Activated effector memory CD4-positive, alpha-beta T cell treated with Interleukin-2 at 50 U/mL for 16 hours (primary cell): ENCODE measurements at places on chromosomes 2 and 18.

DNA sequence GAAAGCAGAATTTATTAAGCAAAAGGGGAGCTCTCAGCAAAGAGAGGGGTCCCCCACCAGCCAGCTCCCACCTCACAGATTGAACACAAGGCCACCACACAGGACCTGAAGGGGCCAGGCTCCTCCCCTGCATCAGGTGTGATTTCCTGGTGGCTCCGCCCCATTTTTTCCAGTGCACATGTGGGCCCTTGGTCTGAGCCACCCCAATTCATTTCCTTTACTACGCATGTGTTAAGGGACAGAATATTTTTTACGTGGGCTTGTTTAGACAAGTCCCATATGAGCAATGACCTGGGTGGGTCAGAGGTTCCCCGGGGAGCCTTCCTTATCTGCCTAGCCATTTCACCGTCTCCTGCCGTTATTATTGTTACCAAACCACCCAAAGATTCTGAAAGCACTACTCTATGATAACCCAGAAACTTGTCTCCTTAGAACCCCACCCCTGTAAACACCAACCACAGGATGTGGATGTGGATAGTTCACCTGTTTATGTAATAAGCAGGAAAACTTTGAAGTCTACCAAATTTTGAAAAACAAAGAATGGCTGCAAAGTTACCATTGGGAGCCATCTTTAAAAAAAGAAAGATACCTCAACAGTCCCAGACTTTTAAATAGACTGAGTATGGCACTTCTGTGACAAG lies 191.7 kb downstream of the CD226 start:
- no peak for DNase-seq

DNA sequence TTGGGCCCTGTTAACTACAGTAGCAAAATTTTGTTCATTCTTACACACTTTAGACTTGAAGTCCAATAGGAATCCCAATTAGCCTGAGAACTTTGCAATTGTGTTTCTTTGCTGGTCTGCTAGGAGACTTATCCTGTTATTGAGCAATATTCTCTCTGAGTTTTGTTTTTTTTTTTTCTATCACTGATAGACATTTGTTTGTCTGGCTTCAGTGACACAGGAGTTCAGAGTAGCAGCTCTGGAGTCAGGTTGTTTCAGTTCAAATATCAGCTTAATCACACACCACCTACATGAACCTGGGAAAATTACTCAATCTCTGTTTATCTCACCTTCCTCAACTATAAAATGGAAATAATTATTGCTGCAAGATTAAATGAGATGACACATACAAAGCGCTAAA lies 360.2 kb upstream of the POU3F3 start:
- no peak for DNase-seq

GRCh38 chr2:65215946-65216345 lies 11.7 kb upstream of the ACTR2 start:
- no peak for DNase-seq

GRCh38 chr2:45932278-45932975 lies 281.0 kb downstream of the PRKCE start:
- DNase-seq = no peak

- DNase-seq = no peak
Observed at GRCh38 chr18:50285631-50286321, 1.7 kb downstream of the CXXC1 start.

GRCh38 chr2:219593154-219593553 lies 4.5 kb upstream of the STK11IP start:
- DNase-seq = no peak

DNA sequence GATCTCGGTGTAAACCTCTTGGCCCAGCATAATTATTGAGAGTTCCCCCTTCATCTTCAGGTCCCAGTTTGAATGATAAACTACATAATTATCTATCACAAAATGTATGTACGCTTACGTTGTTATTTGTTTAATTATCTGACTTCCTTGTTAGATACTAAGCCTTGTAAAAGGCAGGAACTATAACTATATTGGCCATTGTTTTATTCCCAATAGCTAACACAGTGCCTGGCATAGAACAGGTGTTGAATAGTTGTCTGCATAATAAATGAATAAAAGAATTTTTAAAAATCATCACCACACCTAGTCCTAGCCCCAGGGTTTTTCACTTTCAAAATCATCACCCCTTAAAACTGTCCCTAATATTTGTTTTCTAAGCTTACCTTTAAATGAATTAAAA lies 207.9 kb downstream of the MREG start:
- no peak for DNase-seq

DNA sequence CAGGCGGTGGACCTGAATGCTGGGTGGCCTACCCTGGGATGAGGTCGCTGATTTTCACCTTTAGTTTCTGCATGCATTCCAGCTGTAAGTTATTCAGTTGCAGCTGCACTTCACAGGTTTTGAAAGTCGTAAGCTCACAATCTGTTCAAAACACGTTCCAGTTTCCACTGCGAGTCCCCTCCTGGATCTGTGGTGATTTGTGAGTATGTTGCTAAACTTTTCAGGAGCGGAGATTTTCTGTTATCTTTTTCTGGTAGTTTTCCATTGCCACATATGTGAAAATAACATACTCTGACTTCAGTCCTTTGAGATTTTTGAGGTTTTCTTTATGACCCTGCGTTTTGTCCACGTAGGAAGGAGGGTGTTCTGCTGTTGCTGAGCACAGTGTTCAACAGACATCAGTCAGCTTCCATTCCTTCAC lies 102.1 kb downstream of the SNTG2 start:
- DNase-seq = no peak
